ENCODE measurements at places on chromosomes 12 and 14. TPM values are rescaled to one million over a fixed set of nuclear protein-coding genes. Genes with fewer than 3 reads are reported as not detected.
A peak's percentile ranks its signal among the peaks of the same experiment; 100 is the strongest.

Gene DPY19L2
- polyA plus RNA-seq, result 12.6 TPM

Gene DUSP16
- polyA plus RNA-seq, result 51.7 TPM

Gene WSCD2
- 1.5 TPM for polyA plus RNA-seq

- peak; percentile 57 for DNase-seq
- no peak overlapping the region for H3K27ac ChIP-seq
- H3K27me3 ChIP-seq, result peaks cover 34% of the 10 kb centered on the region
These were observed 4.9 kb upstream of the MTA1 start for GRCh38 chr14:105414456-105415371.

DNA sequence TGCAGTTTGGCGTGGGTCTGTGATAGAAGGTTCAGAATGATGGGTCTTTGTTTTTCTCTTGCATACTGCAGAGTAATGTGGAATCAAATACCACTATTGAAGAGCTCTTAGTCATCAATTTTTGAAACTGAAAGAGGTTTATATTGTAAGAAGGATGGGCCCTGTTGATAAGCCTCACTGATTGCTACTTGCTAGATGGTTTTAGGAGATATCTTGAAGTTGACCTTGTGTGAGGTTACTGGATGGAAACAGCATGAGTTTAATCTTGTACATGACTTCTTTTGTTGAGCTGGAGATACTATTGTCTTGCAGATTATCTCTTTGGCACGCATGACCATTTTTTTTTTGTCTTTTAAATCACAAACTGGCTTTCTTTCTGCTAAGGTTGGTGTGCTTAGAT lies 13.8 kb downstream of the BICD1 start:
- no peaks in the 10 kb centered on the region for H3K36me3 ChIP-seq
- H3K4me1 ChIP-seq, result no peaks in the 10 kb centered on the region
- H3K27ac ChIP-seq, result no peak overlapping the region
- no peak for DNase-seq

Gene TAS2R20
- polyA plus RNA-seq, result 2.5 TPM

DNA sequence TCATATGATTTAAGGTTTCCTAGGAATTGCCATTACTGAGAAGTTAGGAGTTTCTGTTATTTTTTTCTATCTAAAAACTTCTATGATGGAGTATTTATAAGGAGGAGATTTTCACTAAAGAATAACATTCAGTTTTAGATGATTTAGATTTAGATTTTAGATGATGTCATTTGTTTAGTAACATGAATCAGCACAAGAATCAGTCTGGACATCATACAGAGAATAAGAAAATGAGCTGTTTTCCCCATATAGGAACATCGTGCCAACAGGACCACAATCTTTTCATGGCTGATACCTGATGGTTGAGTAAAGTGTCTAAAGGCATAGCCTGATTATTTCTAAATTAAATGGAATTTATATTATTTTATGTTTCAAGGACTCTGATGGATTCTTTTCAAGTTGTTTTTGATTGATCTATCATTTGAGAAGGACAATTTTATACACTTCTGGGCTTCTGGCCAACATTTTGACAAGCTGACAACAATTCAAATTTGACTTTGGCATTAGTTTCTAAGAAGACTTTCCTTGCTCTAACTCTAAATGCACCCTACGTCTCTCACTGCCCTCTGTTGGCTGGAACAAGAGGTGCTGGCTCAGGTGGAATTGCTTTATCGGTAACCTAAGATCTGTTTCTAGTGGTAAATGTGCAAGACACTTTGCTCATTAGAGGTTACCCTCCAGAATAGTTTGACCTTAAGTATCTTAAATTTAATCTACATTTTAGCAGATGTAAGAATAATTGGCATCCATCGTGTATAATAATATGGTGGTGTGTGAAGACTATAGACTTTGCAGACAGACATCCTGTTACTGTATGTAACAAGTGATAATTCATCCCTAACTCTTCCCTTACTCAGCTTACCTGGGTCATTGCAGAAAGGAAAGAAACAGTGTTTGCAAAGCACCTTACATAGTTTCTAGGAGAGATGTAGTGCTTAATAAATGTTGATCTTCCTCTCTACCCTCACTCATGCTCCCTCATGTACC lies 42.8 kb upstream of the CPSF6 start:
- no peak overlapping the region for H3K4me3 ChIP-seq

DNA sequence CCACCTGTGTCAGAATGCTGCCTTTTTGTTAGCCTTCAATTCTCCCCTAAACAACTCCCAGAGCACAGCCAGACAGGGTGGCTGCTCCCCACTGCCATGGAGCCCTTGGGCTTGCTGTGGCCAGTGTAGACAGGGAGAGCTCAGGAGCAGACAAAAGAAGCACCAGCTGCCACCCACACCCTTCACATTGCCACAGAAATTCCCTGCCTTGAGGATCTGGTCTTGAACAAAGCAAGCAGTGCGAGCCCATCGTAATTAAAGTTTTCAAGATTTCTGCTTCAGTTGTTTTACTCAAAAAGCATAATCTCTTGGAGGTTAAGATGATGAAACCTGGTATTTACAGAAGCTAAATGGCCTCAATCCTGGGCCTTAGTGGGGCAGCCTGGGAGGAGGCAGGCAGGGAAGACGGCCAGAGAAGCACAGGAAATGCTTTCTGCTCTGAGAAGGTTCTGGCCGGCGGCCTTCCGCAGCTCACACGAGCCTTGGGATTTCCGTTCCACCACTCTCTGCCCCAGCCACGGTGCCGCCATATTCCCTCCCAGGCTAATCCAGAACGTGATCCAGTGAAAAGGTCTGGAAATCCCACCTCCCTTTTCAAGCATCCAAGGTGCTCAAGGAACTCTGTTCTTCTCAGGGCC lies 535.2 kb downstream of the BCL11B start:
- no peak overlapping the region for H3K4me3 ChIP-seq
- no peaks in the 10 kb centered on the region for H3K36me3 ChIP-seq
- no peaks in the 10 kb centered on the region for H3K27me3 ChIP-seq
- H3K27ac ChIP-seq, result no peak overlapping the region

DNA sequence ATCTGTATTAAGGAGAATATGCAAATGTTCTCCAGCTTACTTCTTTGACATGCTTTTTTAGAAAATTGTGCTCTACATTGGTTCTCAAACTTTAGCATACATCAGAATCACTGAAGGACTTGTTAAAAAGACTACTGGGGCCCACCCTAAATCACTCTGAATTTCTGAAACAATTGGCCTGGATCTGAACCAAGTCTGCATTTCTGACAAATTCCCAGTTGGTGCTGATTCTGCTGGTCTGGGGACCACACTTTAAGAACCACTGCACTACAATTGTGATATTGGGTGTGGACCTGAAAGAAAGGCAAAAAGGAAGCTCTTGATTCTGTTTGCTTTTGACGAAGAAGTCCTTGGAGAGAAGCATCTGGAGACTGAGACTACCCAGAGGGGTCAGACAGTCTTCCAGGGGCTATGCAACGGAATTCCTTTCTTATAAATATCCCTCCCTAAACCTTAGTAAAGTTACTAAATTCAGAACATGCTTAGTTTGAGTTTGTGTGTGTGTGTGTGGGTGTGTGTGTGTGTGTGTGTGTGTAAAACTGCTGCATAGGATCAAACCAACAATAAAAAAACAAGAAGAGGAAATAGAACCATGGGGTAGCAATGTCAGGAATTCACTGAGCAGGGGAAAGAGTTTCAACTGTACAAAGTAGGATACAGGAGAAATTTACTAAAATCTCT lies 36.8 kb downstream of the EAPP start:
- DNase-seq, result no peak
- no peak overlapping the region for H3K4me3 ChIP-seq
- H3K27ac ChIP-seq, result no peak overlapping the region
- H3K4me1 ChIP-seq, result peaks cover 19% of the 10 kb centered on the region
- no peaks in the 10 kb centered on the region for H3K27me3 ChIP-seq

DNA sequence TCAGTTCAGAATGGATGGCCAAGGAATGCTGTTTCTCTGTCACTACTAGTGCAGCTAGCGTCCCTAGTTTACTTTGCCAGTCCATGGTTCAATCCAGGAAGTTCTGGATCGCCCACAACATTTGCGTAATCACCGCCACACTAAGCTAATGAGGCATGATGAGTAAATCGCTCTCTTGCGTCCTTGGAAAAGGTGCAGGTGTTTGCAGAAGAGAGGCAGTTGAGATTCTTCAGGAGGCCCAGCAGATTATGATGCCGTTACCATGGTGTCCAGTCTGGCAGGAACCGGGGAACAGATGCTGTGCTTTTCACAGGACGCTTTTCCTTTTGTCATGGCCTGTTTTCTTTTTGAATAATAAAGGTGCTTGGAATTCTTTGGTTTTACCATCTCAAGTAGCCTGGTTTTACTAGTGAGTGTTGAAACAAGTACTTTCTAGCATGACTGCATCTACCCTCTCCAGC lies 9.0 kb downstream of the TPH2 start:
- no peak overlapping the region for H3K4me3 ChIP-seq
- H3K27me3 ChIP-seq, result peaks cover 17% of the 10 kb centered on the region
- peak; percentile 54 for DNase-seq
- H3K36me3 ChIP-seq, result no peaks in the 10 kb centered on the region

Gene ARHGAP9
- polyA plus RNA-seq, result 16.1 TPM

DNA sequence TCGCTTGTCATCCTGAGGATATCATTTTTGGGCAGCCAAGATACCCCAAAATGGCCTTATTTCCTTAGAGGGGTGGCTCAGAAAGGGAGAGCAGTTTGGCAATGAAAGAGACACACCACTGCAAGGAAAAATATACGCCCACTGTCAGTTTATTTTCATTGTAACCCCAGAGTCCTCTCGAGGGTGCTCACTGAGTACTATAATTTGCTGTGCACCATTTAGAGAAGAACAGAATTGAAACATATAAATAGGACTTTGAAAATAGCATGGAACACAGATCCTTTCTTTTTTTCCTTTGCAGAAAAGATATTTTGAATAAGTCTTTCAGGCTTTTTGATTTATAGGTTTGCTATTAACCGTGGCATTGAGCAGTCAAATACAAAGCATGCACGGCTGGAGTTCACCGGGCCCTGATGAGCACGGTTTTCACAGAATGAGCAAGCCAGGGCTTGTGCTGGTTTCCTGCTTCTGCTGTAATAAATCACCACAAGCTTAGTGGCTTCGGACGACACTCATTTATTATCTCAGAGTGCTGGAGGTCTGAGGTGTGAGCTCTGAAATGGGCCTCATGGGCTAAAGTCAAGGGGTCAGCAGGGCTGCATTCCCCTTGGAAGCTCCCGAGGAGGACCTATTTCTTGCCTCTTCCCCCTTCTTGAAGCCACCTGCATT lies 152.3 kb downstream of the ZNF664 start:
- H3K27me3 ChIP-seq, result no peaks in the 10 kb centered on the region
- no peak overlapping the region for H3K27ac ChIP-seq
- DNase-seq, result no peak

Gene RERGL
- 0.25 TPM for polyA plus RNA-seq

DNA sequence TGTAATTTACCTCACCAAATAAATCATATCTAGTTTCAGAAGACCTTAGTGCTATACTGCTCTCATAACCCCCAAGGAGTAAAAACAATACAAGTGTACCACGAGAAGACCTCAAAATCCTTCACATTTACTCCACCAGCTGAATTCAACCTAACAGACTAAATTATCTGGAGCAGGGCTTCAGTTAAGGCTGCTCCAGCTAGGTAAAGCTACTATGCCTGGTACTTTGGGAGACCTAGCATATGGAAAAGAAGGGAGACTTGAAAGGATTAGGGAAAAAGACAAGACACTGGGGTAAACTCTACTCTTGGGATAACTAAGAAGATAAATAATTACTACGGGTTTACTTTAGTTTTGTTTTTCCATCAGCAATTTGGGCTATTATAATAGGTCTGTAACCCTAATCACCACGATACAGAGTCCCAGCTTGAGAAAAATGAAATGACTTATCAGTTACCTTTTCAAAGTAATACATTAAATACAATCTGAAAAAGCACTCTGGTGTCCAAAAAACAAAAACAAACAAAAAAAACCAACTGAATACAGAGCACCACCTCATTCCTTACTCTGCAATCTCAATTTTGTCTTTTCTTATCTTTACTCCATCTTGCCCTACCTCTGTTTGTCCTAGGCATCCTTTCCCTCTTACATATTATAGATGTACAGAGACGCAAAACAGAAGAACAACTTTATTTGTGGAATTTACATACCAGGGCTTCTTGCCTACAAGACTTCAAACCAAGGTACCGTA lies 2.1 kb downstream of the EML5 start:
- peaks cover 19% of the 10 kb centered on the region for H3K27me3 ChIP-seq
- H3K27ac ChIP-seq, result no peak overlapping the region
- H3K4me1 ChIP-seq, result peaks cover 13% of the 10 kb centered on the region
- DNase-seq, result no peak
- H3K4me3 ChIP-seq, result no peak overlapping the region

DNA sequence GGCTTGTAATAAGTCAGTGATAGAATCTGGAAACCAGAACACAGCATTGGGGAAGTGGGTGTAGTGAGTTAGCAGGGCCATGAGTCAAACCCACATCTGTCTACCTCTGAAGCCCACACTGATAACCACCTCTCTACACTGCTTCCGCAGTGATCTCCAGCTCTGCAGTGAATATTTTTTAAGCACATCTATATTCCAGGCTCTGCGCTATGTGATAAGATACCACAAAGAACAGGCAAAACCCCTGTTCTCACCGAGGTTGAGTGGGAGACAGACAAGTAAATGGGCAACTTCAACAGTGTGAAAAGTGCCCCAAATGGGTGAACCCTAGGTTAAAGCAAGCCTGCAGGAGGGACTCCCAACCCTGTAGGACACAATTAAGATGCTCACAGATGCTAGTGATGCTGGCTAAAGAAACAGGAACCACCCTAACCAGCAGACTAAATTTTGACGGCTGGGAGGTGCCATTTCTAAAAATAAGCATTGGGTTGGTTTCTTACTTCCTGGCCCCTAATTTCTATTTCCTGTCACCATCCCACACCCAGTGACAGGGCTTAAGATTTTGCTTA lies 375.0 kb downstream of the DPF3 start:
- no peak overlapping the region for H3K4me3 ChIP-seq
- H3K27me3 ChIP-seq, result no peaks in the 10 kb centered on the region
- H3K36me3 ChIP-seq, result no peaks in the 10 kb centered on the region
- H3K4me1 ChIP-seq, result no peaks in the 10 kb centered on the region
- no peak for DNase-seq
- no peak overlapping the region for H3K27ac ChIP-seq

GRCh38 chr14:53638966-53639365 lies 317.7 kb downstream of the BMP4 start:
- H3K36me3 ChIP-seq, result no peaks in the 10 kb centered on the region
- no peaks in the 10 kb centered on the region for H3K4me1 ChIP-seq
- H3K4me3 ChIP-seq, result no peak overlapping the region
